HFFc6 (cell line): ENCODE measurements at places on chromosomes 11 and 22. TPM values are rescaled to one million over a fixed set of nuclear protein-coding genes. Genes with fewer than 3 reads are reported as not detected.
A peak's percentile ranks its signal among the peaks of the same experiment; 100 is the strongest.

The SLC25A17 gene
- total RNA-seq: 23.5 to 26.4 TPM (median 23.7 TPM) in 3 replicates

The DYNC2H1 gene
- total RNA-seq: 12.5 to 14.3 TPM (median 13.9 TPM) in 3 replicates

The DCDC1 gene
- not detected in 3 replicates for total RNA-seq

GRCh38 chr22:23219822-23220484, 39.6 kb downstream of the BCR start:
- DNase-seq: peak; percentile 46
